Cardiac muscle cell (in vitro differentiated cells and primary cell): ENCODE measurements at places on chromosomes 2 and 18.

DNA sequence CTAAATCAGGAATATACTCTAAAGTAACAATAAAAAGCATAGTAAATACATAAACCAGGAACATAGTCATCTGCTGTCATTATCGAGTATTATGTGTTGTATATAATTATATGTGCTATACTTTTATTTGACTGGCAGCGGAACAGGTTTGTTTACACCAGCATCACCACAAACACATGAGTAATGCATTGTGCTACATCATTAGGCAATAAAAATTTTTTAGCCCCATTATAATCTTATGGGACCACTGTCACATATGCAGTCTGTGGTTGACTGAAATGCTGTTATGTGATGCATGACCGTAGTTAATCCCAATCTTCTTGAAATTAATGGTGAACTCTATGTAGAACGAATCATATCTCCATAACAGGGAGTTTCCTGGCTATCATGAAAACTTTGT lies 136.7 kb upstream of the ZFP36L2 start:
- DNase-seq = no peak

DNA sequence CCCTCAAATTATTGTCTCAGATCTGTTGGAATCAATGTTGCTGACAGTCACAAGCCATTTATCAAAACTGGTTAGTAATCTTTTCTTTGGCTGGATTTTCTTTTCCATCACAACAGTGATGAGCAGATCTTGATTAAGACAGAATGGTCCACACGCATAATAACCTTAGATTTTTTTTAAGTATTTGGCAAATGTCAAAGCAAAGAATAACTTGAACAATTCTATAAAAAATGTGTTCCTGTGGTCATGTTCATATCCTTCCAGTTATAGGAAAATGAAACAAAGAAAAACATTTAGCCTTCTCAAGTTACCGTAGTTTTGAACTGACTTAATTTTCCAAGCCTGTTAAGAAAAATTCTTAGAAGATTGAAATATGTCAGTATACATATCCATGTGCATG lies 659.9 kb upstream of the ID2 start:
- no peak for DNase-seq

GRCh38 chr2:212537726-212538304 lies 787 bp downstream of the ERBB4 start:
- no peak for DNase-seq

- DNase-seq = no peak
Observed at GRCh38 chr2:220961143-220961860, 610.8 kb downstream of the EPHA4 start.

GRCh38 chr2:74872389-74872836 lies 38.5 kb downstream of the HK2 start:
- no peak for DNase-seq

DNA sequence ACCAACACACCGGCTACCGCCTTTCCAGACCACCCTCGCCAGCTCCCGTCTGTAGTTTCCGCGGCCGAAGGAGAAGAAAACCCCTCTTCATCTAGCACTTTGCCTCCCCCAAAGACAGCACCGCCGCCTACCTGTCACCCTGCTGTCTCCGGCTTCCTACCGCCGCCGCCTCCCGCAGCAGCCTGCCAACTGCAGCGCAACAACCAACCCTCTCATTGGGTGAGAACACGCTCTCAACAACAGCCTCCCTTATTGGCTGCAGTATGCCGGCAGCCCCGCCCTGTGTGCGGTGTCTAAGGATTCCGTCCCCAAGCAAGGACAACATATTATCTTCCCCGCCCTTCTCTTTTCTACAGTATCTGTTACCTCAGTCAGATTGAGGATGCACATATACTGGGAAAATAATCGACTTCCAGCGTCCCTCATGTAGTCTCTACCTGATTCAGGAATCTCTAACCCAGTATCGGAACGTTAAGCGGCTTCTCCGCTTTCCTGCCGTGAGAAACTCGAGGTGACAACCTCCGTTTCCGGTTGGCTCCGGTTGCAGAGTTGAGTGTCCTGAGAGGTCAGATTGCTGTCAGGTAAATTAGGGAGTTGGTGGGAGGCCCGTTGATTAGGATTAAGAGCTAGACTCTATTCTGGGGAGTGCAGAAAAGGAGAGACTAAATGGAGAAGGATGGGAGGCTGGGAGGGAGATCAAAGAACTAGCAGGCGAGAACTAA lies at the start of the genes HYCC2 and NDUFB3:
TSS of gene HYCC2 (minus strand) at position 193 of the 722 bp plus-strand sequence. CDS start 47,662 bp downstream, outside the sequence.
TSS of gene NDUFB3 (plus strand) at position 523 of the 722 bp plus-strand sequence. CDS start 6,882 bp downstream, outside the sequence.
- DNase-seq = peak; percentile 95

DNA sequence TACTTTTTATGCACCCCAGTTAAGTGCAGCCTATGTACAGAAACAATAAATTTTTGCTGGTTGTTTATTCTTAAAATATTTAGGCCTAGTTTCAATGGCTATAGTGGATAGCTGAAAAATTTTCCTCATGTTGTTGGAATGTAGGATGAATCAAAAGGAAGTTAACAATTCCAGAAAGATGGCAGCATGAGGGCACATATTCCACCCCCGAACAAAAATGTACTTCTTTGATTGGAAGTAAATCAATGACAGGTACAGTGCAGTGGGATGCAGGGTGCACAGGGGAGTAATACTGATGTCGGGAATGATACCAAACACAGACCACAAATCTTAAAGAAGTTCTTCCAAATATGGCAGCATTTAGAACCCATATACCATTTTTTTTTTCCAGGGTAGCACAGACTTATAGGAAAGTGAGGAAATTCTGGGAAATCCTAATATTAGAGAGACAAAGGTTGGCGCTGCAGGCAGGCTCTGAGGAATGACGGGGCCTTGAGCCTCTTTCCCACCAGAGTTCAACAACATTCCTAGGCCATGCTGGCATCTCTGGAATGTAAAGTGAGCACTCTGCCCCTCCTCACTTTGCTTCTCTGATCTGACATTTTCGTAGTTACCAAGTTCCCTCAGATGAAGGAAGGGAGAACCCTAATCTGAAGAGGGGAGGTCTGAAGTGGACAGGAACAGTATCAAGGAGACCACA lies 36.6 kb upstream of the IKZF2 start:
- peak; percentile 90 for DNase-seq

DNA sequence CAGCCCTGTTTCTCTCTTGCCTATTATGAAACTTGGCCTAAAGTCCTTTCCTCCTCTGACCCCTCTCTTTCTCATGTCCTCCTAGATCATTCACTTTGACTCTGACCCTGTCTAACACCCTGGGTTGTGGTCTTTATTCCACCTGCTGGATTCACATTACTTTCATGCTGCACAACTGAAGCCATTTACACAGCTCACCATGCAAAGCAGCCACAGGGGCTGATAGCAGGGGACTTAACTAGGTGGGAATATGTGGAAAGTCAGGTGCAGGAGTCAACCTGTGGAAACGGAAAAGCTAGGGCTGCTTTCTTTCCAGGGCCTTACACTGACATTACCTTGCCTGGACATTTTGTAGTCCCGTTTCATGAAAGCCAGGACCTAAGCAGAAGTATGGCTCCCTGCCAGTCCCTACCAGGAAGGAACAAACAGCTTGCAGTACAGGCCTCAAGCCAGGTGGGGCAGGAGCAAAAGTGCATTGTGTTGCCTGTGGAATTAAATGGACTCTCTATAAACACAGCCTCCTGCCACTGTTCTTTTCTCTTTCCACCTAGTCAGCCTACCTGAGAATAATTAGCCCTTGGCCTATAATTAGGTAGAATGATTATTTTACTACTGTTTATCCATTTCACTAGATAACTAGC lies 11.8 kb downstream of the MAPRE3 start:
- peak; percentile 83 for DNase-seq

GRCh38 chr2:88201811-88202169 lies 31.6 kb downstream of the THNSL2 start:
- DNase-seq = no peak

DNA sequence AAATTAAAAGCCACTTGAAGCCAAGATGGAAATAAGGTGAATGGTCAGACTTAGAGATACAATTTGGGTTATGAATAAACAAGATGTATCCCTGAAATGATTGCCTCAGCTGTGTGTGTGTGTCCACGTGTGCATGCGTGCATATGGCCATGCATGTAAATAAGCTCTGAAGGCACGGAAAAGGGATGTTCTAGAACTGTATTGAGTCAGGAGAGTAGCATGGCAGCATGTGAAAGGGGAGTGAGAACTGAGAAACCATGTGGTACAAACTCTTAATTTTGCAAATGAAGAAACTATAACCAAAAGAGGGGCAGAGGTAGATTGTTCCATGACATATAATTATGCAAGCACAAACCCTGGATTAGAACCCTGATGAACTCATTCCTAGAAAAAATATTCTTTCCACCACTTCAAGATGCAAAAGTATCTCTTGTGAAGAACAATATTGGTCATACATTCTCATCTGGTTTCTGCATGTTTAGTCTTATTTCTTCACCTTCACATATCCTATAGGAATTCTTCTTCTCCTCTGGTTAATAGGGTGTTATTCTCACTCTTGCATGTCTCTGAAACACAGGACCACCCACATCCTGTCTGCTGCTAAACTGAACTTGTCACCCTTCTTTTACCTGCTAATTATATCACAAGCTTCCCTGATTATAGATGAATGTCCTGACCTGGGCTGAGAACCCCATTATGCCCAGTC lies 455.8 kb downstream of the SETBP1 start:
- no peak for DNase-seq
